ENCODE measurements at places on chromosomes 4 and X.
A peak's percentile ranks its signal among the peaks of the same experiment; 100 is the strongest.

DNA sequence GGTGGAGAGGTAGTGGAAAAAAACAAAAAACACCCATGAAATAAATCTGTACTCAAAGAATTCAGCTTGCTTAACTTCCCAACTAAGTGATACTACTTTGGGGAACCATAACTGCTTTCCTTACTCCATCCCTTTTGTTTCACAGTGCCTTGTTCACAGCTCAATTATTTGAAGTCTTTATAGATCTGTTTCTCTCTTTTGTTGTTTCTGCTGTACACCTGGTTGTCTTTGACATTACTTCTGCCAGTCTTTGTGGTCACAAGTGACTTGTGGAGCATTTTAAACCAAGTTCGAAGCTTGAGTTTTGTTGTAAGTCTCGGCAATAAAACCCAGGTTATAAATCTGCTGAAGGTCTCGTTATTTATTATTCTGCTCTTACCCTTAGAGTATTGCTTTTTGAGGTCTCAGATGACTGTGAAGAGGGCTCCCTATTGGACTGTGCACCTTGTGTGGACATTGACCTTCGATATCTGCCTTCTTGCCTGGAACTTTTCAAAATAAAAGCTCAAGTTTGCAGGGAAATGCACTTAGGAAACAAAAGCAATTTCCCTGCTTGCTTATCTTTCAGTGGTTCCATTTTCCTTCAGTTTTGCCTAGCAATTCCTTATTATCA lies 59.8 kb downstream of the ANK2 start:
- no peak for DNase-seq

- DNase-seq: no peak
These were observed 58.7 kb upstream of the EMCN start for GRCh38 chr4:100576570-100576969.

GRCh38 chr4:169283114-169283509 lies 12.4 kb upstream of the SH3RF1 start:
- no peak for DNase-seq

DNA sequence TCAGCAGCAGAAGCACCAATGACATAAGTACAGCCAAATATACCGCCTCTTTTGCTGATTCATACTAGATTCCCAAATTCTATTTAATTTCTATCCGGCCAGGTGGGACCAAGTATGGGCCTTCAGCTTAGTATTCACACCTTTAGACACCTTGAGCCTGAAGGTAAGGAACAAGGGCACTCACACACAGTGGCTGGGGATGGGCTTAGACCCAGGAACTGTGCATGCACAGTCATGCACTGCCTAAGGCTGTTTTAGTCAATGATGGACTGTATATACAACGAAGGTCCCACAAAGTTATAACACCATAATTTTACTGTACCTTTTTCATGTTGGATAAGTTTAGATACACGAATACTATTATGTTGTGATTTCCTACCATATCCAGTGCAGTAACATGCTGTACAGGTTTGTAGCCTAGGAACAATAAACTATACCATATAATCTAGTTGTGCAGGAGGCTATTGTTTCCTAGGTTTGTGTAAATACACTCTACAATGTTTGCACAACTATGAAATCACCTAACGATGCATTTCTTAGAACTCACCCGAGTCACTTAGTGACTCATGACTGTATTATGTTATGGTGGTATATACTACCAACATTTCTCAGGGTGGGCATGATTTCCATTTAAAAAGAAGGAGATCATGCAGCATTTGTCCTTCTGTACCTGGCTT lies 9.7 kb upstream of the CLNK start:
- peak; percentile 48 for DNase-seq

- no peak for DNase-seq
These were observed 627 bp upstream of the HSD17B11 start for GRCh38 chr4:87391576-87392054.

DNA sequence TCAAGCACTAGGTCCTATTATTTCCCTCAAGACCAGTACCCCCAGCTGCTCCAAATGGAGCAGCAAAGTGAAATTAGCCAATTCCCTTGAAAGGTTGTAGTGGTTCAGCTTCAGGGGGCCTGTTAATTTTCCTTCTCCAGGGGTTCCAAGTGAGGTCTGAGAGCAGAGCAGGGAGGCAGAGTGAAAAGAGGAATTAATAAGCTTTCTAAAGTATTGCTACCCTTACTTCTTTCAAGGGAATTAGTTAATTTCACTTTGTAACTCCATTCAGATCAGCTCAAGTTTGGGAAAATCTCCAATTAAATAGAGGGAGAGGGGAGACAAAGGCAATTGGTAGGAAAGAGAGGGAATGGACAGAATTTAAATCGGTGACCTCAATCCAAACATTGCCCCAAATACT lies 78.7 kb upstream of the SLC7A11 start:
- no peak for DNase-seq
